ENCODE measurements at places on chromosomes 3 and 15. TPM values are rescaled to one million over a fixed set of nuclear protein-coding genes. Genes with fewer than 3 reads are reported as not detected.

Gene RYR3
- 2.0 TPM for total RNA-seq

Gene ZNF80
- total RNA-seq, result not detected

Gene DPPA4
- not detected for total RNA-seq

Gene ZNF660
- total RNA-seq, result 0.40 TPM

Gene CHDH
- 6.0 TPM for total RNA-seq

Gene GOLGA6B
- total RNA-seq, result not detected

Gene ADGRG7
- total RNA-seq, result 0.32 TPM

Gene LINGO1
- total RNA-seq, result 3.9 TPM

Gene CSPG5
- not detected for total RNA-seq

DNA sequence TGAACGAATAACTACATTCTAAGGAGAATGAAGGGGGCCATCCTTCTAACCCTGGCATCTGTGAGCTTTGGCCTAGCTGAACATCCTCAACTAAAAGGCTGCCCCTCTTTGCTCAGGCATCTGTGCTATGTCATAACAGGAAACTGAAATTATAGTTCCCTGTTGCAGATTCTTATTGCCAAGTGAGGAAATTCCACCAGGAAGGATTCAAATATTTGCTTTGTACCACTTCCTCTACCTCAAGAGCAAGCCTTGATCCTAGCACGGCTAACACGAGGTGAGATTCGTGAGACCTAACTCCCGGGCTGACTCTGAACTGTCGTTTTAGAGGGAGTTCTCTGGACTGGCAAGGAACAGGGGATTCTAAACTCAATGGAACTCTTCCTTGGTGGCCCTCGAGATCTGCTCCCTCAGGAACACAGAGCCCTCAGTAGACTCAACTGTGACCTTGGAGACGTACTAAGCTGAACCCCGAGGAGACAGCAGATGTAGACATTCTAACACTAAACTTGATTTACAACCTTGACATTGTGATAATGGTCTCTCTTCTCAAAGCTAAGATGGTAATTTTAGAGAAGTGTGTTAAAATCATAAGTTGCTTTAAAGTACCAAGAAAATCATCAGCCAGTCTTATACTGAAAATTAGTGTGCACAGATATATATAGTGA, 4.2 kb downstream of the SPG21 start:
- no peaks in the 10 kb centered on the region for H3K27me3 ChIP-seq
- H3K4me1 ChIP-seq, result peaks cover 44% of the 10 kb centered on the region
- H3K36me3 ChIP-seq, result peaks cover 13% of the 10 kb centered on the region

- H3K4me1 ChIP-seq, result no peaks in the 10 kb centered on the region
- no peak overlapping the region for H3K27ac ChIP-seq
- H3K27me3 ChIP-seq, result no peaks in the 10 kb centered on the region
- no peak for DNase-seq
These were observed 96.6 kb upstream of the FLNB start for GRCh38 chr3:57911593-57911992.

DNA sequence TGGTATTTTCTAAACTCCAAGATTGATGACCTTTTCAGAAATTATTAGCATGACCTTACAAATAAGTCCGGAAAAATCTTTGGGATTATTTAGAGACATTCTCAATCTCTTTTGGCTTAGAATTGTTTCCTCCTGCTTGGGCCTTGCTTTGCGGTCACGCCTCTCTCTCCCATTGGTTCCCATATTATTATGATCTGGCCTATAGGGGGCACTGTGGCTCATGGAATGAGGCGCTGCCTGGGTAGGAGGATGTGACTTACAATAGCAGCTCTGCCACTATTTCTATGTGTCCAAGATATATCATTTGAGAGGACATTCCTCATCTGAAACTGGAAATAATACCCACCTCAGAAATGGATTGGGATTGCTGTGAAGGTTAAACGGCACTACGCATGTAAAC, 464.9 kb downstream of the MFSD1 start:
- H3K36me3 ChIP-seq, result no peaks in the 10 kb centered on the region
- no peak overlapping the region for H3K27ac ChIP-seq
- H3K4me3 ChIP-seq, result no peak overlapping the region
- DNase-seq, result no peak
- no peaks in the 10 kb centered on the region for H3K4me1 ChIP-seq

- no peaks in the 10 kb centered on the region for H3K27me3 ChIP-seq
- no peak for DNase-seq
- H3K4me1 ChIP-seq, result no peaks in the 10 kb centered on the region
- no peaks in the 10 kb centered on the region for H3K36me3 ChIP-seq
These were observed 701.2 kb downstream of the NLGN1 start for GRCh38 chr3:174098746-174099145.

- no peaks in the 10 kb centered on the region for H3K36me3 ChIP-seq
- H3K4me3 ChIP-seq, result no peak overlapping the region
- H3K4me1 ChIP-seq, result peaks cover 20% of the 10 kb centered on the region
These were observed 114.9 kb downstream of the PDZRN3 start for GRCh38 chr3:73509816-73510215.

DNA sequence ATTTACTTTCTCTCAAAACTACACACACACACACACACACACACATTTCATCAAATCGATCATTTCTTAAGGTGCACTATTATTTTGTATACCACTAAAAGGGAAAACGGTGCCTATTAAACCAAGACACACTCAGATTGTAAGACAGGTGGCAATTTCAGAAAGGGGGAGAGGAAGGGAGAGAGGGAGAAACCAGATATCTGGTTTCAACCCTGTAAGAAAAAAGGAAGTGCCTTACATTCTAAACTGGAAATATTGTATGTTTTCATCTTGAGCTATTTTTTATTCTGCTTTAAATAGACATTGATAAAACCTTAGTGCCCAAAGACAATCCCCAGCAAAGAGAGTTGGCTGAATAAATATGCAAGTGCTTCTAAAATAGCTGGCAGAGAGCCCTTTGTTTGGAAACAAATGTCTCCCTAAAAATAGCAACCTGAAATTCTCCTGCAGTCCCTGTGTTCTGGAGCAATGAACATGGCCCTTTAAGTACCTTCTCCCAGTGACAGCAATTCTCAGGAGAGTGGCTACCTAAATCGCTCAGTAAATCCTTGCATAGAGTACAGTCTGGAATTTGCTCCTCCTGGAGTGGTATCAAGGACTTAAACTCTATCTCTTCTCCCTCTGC, 85.7 kb downstream of the RARB start:
- H3K36me3 ChIP-seq, result no peaks in the 10 kb centered on the region
- peaks cover 6% of the 10 kb centered on the region for H3K4me1 ChIP-seq
- DNase-seq, result no peak
- H3K27me3 ChIP-seq, result no peaks in the 10 kb centered on the region
- no peak overlapping the region for H3K27ac ChIP-seq

GRCh38 chr3:181616088-181617070, 95.3 kb upstream of the SOX2 start:
- no peak for DNase-seq
- no peaks in the 10 kb centered on the region for H3K27me3 ChIP-seq
- no peak overlapping the region for H3K4me3 ChIP-seq
- H3K4me1 ChIP-seq, result no peaks in the 10 kb centered on the region

GRCh38 chr3:126999383-126999782, 16.5 kb downstream of the PLXNA1 start:
- H3K4me1 ChIP-seq, result peaks cover 78% of the 10 kb centered on the region
- H3K36me3 ChIP-seq, result no peaks in the 10 kb centered on the region
- H3K27me3 ChIP-seq, result no peaks in the 10 kb centered on the region
- no peak for DNase-seq
- H3K27ac ChIP-seq, result no peak overlapping the region

DNA sequence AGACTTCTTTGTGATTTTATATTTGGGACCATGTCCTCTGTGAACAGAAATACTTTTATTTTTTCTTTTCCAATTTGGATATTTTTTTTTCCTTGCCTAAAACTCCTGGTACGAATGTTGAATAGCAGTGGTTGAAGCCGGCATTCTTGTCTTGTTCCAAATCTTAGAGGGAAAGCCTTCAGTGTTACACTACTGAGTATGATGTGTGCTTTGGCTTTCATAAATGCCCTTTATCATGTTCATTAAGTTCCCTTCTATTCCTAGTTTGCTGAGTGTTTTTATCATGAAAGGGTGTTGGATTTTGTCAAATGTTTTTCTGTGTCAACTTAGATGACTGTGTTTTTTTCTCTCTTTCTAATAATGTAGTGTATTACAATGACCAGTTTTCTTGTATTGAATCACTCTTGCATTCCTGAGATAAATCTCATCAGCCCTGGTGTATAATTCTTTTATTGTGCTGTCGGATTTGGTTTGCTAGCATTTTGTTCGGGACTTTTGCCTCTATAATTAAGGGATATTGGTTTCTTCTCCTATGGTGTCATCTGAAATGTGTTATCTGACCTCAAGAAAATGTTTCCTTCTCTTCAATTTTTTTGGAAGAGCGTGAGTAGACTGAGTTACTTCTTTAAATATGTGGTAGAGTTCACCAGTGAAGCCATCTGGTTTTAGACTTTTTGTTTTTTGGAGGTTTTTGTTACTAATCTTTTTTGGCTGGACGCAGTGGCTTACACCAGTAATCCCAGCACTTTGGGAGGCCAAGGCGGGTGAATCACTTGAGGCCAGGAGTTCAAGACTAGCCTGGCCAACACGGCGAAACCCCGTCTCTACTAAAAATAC, 33.3 kb downstream of the MAP1A start:
- H3K4me1 ChIP-seq, result peaks cover 4% of the 10 kb centered on the region
- DNase-seq, result no peak
- H3K27ac ChIP-seq, result no peak overlapping the region
- no peaks in the 10 kb centered on the region for H3K27me3 ChIP-seq
- H3K36me3 ChIP-seq, result peaks cover 25% of the 10 kb centered on the region

- no peaks in the 10 kb centered on the region for H3K36me3 ChIP-seq
- peaks cover 5% of the 10 kb centered on the region for H3K4me1 ChIP-seq
- H3K27me3 ChIP-seq, result no peaks in the 10 kb centered on the region
These were observed 74.9 kb downstream of the SEMA6D start for GRCh38 chr15:47792231-47792630.

DNA sequence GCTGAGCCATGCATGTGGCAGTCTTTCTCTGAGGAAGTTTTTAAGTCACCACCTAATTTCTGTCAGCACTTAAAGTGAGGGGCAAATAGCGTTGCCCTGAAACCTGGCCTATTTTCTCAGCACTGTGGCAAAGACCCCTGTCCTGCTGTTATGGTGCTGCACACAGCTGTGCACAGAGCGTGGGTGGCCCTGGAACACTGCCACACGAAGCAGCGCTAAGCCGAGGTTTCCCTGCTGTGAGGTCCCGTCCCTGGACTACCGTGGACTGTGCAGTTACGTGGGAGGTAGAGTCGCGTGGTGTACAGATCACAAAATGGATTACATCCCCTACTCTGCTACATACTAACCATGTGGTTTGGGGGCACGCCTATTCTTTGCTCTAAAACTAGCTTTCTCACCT, 101.6 kb upstream of the NR2E3 start:
- no peak for DNase-seq
- H3K27ac ChIP-seq, result no peak overlapping the region
- no peaks in the 10 kb centered on the region for H3K27me3 ChIP-seq
- H3K36me3 ChIP-seq, result no peaks in the 10 kb centered on the region

DNA sequence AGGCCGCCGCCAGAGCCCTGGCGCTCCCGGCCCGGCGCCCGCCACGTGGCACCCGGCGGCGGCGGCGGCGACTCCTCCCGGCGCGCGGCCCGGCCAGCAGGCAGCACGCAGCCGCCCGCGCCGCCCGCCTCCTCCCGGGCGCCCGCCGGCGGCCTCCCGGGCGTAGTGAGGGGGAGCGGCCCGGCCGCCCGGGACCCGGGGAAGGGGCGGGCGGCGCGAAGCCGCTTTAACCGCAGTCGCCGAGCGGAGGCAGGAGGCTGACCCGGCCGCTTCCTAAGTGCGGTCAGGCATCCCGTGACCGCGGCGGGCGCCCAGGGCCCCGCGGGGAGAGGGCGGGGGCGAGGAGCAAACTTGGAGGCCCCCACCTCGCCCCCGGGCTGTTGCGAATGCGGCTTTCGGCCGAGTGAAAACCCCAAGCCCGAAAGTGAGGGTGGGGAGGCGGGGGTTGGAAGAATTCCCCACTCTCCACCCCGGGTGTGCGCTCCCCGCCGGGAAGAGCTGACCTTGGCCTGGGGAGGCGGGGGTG, 1.7 kb upstream of the HES1 start:
- H3K27me3 ChIP-seq, result no peaks in the 10 kb centered on the region
- H3K4me1 ChIP-seq, result peaks cover 87% of the 10 kb centered on the region
- peak overlapping the region; percentile 89 for H3K27ac ChIP-seq
- peak; percentile 85 for DNase-seq
- peaks cover 6% of the 10 kb centered on the region for H3K36me3 ChIP-seq

DNA sequence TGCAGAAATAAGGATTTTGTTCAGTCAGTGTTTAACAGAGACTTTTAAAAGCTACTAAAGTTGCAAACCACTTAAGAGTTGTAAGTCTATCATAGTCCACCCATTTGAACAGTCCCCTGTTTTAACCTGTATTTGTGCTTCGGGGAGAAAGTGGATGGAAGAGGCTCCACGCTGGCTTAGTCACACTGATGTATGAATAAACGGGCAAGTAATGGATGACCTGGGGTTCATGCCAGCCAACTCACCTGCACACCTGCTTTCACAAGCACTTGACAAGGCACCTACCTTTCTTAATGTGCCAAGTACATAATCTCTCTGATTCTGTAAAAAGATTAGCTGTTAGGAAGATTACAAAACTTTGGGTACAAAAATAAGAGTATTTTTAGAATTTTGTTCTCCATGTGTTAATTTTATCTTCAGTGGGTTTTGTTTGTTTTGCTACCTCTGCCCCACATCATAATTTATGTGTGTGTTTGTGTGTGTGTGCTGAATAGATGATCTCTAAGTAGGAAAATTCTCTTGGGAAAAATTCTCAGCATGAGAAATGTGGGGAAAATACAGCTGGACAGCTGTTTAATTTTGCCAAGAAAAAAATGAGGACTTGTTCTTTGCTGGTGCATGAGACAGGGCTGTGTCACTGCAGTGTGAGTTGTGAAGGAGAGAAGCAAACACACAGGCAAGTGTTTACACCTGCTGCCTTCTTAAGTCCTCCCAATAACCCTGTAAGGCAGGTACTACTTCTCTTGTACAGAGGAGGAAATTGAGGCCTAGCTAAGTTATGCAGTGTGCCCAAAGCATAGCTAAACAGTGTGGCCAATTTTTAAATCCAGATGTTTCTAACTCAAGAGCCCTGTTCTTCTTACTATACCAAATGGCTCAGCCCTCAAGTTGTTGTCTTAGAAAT, 181.2 kb upstream of the IL12A start:
- H3K4me1 ChIP-seq, result peaks cover 29% of the 10 kb centered on the region
- H3K4me3 ChIP-seq, result no peak overlapping the region
- no peak overlapping the region for H3K27ac ChIP-seq

GRCh38 chr3:67076607-67077006, 78.5 kb downstream of the KBTBD8 start:
- no peak overlapping the region for H3K4me3 ChIP-seq
- no peaks in the 10 kb centered on the region for H3K36me3 ChIP-seq
- H3K27ac ChIP-seq, result no peak overlapping the region
- H3K4me1 ChIP-seq, result no peaks in the 10 kb centered on the region

DNA sequence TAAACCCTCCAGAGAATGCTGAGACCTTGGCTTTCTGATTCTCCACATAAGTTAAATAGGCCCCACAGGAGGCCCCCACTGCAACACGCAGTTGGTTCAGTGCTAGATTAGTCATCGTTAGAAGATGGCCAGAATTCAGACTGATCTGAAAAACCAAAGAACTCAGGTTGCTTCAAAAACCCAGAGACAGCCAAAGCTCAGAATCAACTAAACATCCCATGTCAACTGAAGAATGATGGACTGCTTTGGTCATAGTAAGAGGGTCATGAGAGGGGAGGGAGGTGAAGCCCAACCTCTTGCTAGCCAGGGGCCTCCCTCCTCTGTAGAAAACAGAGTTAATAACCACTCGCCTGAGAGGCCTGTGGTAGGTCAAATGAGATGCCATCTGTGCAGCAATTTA, 93.1 kb downstream of the AKAP13 start:
- no peak for DNase-seq
- H3K27me3 ChIP-seq, result no peaks in the 10 kb centered on the region
- H3K4me1 ChIP-seq, result peaks cover 52% of the 10 kb centered on the region
- no peaks in the 10 kb centered on the region for H3K36me3 ChIP-seq

Measured in suprapubic skin (tissue), 4 donors.